ENCODE measurements at places on chromosomes 11 and 22.

GRCh38 chr11:8369592-8370205 is 106.0 kb upstream of the LMO1 start:
- DNase-seq = no peak

DNA sequence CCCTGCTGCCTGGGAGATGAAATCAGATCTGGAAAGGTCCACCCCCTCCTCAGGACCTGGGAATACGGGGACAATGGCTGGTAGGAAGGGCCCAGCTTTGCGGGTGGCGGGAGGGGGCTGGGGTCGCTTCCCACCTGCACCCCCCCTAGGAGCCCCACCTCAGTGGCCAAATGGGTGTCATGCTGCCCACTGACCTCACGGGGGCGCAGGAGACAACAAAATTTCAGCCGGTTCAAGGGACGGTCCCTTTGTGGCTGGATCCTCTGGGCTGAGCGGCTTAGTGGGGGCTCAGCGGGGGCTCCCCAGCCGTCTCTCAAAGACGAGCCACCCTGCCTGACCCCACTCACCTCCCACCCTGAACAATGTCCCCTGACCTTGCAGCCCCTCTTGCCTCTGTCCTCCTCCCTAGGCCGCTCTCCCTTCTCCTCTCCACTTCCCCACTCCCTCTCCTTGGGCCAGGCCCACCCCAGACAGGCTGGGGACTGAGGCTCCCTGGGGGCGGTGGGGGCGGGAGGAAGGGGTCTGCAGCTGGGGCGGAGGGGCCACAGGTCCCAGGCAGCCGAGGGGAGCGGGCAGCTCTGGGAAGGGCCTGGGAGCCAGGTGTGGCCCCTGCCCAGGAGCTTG is 39.3 kb upstream of the H19 start:
- DNase-seq = no peak

DNA sequence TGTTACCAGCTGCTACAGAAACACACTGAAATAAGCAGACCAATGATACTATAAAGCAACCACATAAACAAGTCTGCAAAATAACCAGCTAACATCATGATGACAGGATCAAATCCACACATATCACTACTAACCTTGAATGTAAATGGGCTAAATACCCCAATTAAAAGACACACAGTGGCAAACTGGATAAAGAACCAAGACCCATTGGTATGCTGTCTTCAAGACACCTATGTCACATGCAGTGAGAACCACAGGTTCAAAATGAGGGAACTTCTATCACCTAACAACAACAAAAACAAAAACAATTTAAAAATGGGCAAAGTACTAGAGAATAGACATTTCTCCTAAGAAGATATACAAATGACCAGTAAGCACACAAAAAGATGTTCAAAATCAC is 89.9 kb downstream of the ARHGAP32 start:
- DNase-seq = no peak

DNA sequence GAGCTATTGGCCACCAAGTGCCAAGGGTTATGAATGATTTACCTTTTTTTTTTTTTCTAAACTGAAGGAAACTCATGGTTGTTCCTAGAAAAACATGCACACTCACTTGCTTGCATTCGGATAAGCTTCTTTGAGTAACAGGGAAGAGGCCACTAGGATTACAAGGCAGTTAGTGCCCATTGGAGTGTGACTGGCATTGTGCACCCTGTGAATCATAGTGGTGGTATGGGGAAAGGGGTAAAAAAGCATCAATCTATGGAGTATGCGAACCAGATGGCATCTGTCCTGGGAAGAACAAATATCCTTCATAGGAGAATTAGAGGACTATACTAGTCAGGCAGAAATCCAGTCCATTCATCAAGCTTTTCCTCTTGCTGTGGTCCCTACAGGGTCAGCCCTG is 24.2 kb downstream of the CD44 start:
- no peak for DNase-seq

DNA sequence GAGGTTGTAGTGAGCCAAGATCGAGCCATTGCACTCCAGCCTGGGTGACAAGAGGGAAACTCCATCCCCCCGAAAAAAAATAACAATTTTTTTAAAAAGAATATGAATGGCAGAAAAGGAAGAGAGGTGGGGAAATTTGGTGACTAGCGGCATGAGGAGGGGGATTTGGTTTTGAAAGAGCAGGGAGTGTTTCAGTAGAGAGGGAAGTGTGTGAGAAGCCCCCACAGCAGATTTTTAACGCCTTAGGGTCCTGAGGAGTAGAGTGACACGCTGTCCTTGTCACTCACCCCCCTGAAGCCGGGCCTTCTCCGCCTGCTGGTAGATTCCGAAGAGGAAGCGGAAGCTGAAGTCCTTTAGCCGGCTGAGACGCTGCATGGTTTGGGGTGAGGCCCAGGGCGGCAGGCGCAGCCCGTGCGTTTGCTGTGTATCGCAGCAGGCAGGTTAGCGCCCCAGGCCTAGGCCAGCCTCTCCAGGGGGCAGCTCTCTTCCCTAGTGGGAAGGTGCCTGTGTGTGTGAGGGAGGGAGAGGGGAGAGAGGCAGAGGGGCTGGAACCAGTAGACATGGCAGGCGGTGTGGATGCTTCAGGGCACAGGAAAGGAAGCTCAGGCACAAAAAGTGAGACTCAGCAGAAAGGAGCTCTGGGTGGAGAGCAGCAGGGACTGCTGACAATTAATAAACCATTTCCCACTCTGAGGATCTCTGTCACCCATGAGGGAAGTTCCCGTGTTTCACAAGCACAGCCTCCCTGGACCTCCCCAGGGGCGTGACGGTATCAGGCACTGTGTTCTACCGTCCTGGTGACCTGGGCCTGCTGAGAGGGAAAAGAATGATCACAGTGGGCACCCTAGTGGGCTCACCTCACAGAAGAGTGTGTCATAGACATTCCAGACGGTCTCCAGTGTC is 3.9 kb downstream of the ACP2 start:
- DNase-seq = no peak

DNA sequence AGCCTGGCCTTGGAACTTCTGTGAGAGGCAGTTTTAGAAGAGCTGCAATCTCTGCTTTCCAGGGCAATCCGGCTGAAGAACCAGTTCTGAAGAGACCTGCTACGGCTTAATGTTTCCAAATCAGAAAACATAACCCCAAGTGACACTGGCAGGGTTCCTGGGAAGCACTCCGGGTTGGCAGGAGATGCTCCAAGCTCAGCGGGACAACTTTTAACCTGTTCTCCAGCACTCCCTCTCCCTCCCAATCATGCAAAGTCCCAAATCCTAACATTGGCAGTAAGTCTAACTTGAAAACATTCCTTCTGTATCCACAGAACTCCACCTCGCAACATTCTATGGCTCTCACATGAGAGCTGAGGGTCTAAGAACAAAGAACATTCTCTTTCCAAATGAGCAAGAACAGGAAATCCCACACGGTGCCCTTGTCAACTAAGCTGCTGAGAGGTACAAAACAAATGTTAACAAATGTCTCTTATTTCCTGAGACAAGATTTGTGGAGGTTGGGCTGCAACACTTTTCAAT is 48.5 kb upstream of the MN1 start:
- no peak for DNase-seq

GRCh38 chr22:37101311-37102066 is 8.0 kb downstream of the TMPRSS6 start:
- no peak for DNase-seq

DNA sequence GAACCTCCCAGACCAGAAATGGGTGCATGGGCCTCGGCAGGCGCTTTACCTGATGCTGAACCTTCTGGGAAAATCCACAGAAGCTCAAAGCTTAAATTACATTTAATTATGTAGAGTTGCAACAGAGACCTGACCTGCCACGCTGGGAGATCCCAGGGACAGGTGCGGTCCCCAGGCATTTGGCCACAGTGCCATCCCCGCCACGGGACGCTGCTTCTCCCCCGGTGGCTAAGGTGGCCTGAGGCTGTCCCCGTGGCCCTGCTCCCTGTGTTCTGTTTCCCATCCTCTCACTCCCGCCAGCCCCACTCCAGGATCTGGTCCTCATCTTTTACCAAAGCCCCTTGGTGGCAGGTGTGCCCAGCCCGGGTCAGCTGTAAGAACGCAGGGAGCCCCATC is 39.6 kb downstream of the GRAMD4 start:
- DNase-seq = no peak

- DNase-seq = no peak
Observed at GRCh38 chr11:104572279-104572678, 326.0 kb downstream of the CASP12 start.

- no peak for DNase-seq
Observed at GRCh38 chr11:128424271-128424711, 163.1 kb downstream of the ETS1 start.

- DNase-seq = no peak
Observed at GRCh38 chr11:73461964-73462363, 85.8 kb downstream of the RELT start.

GRCh38 chr11:71062199-71062598 is 190.2 kb downstream of the SHANK2 start:
- DNase-seq = no peak

DNA sequence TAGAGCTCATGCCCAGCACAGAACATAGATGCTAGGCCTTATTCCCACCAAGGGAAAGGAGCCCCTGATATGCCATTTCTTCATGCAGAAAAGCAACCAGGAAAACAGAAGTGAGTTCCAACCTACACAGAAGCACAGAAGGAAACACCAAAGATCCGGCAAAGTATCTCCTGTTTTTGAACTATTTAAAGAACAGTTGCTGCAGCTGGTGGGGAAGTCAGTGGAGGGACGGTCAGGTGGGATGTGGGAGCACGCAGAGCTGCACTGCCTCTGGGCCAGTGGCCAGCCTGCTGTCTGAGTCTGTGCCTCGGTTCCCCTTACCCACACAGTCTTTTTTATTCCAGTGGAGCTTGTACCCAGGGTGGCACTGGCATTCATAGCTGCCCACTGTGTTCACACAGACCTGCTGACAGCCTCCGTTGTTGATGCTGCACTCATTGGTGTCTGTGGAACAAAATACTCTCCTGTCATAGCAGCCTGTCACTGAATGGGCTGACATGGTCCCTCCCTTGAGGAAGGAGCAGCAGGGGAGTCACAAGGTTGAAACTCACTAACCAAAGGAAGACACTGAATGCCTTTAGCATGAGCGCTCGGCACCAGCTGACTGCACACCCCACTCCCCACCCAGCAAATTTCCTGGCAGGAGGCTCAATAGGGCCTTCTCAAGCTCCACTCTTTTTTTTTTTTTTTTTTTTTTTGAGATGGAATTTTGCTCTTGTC is 37.9 kb downstream of the SCUBE2 start:
- DNase-seq = no peak
